ENCODE measurements at places on chromosomes 13 and 19.

DNA sequence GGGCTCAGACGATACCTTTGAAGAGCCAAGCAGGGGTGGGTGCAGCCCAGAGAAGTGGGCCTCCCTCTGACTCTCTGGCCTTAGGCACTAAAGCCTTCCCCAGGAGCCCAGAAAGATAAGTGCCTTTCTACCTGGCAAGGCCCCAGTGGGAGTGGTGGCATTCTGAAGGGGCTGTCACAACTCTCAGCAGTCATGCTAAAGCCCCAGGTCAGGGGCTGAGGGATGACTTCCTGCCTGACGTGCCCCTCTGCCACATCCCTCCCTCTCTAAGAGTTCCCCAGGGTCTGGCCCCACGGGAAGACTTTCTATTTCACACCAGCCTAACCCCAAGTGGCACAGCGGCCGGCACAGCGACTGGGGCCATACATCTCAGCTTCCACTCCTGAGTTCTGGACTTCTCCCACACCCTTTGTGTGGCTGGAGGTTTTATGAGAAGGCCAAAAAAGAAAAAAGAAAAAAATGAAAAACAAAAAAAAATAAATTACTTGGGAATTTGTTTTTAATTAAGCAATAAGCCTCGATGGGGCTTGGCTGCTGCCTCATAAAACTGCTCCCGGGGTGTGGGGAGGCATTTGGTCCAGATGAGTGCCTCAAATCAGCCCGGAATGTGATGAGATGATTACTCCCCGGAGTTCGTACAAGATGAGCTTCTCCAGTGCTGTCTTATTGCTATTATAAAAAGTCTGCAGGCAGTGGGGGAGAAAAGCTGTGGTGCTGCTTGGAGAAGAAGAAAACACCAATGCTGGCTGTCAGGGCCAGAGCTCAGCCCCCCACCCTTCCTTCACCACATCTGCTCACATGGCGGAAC lies 28.5 kb upstream of the PLEKHF1 start:
- DNase-seq = no peak

- DNase-seq = no peak
Measured at GRCh38 chr13:101317986-101318523, 98.3 kb downstream of the NALCN start.

GRCh38 chr19:36060430-36060829 lies 5.7 kb downstream of the WDR62 start:
- no peak for DNase-seq

DNA sequence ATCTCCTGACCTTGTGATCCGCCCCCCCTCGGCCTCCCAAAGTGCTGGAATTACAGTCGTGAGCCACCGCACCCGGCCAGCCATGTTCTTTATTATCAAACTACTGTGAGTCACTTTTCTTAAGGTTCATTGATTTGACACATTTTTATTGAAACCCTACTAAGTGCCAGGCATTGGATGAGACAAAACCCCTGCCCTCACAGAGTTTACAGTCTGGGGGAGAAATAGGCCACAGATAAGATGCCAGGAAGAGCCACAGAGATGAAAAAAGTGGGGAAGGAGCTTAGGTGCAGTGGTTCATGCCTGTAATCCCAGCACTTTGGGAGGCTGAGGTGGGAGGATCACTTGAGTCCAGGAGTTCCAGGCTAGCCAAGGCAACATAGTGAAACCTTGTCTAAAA lies 14.5 kb upstream of the MAP2K2 start:
- DNase-seq = no peak

- no peak for DNase-seq
Measured at GRCh38 chr19:51224163-51224641, 678 bp upstream of the CD33 start.

DNA sequence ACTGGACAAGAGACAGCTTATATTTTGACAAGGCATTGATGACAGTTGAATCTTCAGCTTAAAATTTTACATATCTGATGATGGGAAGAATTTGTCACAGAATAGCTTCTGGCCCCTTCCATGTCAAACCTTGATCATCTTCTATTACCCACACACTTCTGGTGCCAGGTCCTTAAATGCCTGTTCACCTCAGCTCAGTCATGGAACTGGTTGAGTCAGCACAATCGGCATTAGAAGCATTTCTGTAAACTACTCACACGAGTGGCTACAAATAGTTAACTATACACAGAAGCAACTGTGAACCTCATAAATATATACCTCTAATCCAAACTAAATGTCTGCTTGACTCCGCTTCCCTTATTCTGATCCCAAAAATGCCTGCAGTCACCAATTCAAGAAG lies 161.2 kb downstream of the FOXO1 start:
- DNase-seq = no peak

- no peak for DNase-seq
Measured at GRCh38 chr13:40047322-40047771, 391.9 kb downstream of the COG6 start.

GRCh38 chr19:13127051-13127450 lies 9.0 kb downstream of the NACC1 start:
- no peak for DNase-seq
